Neural progenitor cell (in vitro differentiated cells): ENCODE measurements at places on chromosomes 11 and 22.

DNA sequence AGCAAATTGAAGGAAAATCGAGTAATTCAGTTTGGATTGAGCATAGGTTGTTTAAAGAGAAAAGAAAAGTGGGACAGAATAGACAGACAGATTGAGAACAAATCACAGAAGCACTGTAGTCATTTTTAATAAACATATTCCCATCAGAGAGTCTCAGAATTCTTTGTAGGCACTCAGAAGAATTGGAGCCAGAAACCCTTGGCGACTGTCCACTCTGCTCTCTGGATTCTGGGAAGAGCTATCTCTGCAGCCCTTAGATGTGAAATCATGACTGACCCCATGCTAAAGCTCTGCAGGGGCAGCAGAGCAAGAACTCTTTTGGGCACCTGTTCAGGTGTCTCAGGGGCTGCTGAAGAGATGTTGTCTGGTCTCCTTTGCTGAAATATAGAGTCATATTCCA is 223.7 kb upstream of the KIRREL3 start:
- DNase-seq: no peak

GRCh38 chr11:58659910-58660570 is 37.6 kb downstream of the CNTF start:
- no peak for DNase-seq

GRCh38 chr22:40602231-40602630 is 34.3 kb downstream of the MRTFA start:
- no peak for DNase-seq

- peak; percentile 36 for DNase-seq
Measured at GRCh38 chr11:45158210-45158731, 11.8 kb downstream of the PRDM11 start.

DNA sequence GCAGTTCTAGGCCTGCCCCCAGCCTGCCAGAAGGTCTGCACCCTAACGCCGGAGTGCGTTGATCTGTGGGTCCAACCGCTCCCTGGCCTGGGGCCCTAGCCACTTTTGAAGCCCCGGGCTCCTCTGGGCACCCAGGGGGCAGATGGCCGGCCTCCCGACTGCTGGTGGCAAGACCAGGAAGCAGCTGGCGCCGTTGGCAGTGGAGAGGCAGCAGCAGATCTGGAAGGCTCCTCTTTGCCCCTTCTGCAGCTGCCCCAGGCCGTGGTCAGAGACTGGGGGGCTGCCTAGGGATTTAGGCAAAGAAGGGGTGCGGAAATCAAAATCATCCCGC is 445 bp upstream of the VWCE start:
- DNase-seq: no peak

DNA sequence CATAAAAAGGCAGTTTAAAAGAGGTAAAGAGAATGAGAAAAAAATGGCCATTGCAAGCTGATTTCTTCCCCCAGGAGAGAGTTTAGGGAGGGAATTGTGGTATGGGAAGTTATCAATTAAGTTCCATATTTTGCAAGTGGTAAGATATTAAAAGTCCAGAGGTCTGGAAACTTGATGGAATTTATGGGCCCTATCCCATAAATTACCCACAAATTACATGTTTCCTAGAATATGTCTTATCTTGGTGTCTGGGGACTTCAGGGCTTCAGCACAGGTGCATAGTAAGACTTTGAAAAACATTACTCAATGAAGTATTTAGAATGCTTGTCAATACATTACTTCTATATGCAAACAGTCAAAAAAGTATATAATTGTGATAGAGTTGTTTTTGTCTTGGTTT is 614.9 kb upstream of the LRRC4C start:
- no peak for DNase-seq

DNA sequence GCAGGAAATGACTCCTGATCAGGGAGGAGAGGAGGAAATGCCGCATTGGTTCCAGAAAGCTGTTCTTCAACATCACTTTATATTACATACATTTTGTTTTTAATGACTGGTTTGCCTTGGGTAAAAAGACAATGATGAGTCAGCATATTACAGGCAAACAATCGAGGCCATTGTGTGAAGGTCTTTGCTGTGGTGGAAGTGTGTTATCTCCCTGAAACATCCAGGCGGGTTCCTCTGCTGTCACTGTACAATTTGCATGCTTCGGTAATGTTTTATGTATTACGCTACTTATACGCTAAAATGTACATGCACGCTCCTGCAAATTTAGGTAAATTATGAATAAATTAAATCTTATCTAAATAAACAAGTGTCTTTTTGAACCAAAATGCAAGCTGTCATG is 161.1 kb downstream of the KIRREL3 start:
- DNase-seq: no peak

DNA sequence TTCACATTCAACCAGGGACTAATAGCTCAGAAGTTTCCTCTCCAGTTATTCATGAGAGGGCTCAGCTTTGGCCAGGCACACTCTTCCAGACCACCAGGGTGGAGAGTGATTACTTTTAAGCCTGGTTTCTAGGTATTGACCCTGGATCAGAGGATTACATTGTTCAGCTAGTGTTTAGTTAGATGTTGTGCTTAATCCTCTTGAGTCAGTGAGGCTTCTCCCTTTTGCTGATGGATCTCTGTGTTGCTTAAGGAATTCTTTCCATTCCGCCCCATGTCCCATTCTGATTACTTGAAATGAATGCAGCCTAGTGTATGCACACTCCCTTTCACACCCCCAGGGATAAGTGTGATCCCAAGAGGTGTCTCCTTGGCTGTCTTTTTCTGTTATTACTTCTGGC is 271.7 kb upstream of the ANO5 start:
- peak; percentile 74 for DNase-seq

- no peak for DNase-seq
Measured at GRCh38 chr11:62843466-62843865, 4.1 kb upstream of the WDR74 start.
